ENCODE measurements at places on chromosomes 5 and 9. TPM values are rescaled to one million over a fixed set of nuclear protein-coding genes. Genes with fewer than 3 reads are reported as not detected.

Gene PTPDC1
- 7.5 TPM for total RNA-seq

Gene SLC4A9
- total RNA-seq, result 0.07 TPM

Gene TRPM6
- 0.07 TPM for total RNA-seq

Gene TCF7
- 0.40 TPM for total RNA-seq

Gene C5orf58
- total RNA-seq, result not detected

Gene HK3
- not detected for total RNA-seq

Gene IL31RA
- total RNA-seq, result 0.76 TPM

Gene DIPK1B
- 2.9 TPM for total RNA-seq

Gene MYO10
- total RNA-seq, result 58.3 TPM

Gene ADAMTSL1
- 128 TPM for total RNA-seq

Gene TMEM141
- 38.7 TPM for total RNA-seq

Gene LECT2
- not detected for total RNA-seq

Gene SPATA31A3
- not detected for total RNA-seq

Gene SPACA9
- 4.0 TPM for total RNA-seq

Gene NPDC1
- total RNA-seq, result 21.6 TPM

Gene ENTPD8
- total RNA-seq, result not detected
